ENCODE measurements at places on chromosomes 5 and 9. TPM values are rescaled to one million over a fixed set of nuclear protein-coding genes. Genes with fewer than 3 reads are reported as not detected.

The IFNA10 gene
- not detected for total RNA-seq

The SV2C gene
- total RNA-seq = not detected

The STK32A gene
- 5.0 TPM for total RNA-seq

The GNG10 gene
- total RNA-seq = 66.9 TPM

The NANS gene
- total RNA-seq = 81.9 TPM

The INSYN2B gene
- total RNA-seq = 14.5 TPM

The PCSK1 gene
- total RNA-seq = 17.7 TPM

The TTLL11 gene
- 4.1 TPM for total RNA-seq

The SPATA31C1 gene
- not detected for total RNA-seq

The PCDHB12 gene
- total RNA-seq = 0.56 TPM

The ABCA2 gene
- total RNA-seq = 27.1 TPM

The OR1Q1 gene
- not detected for total RNA-seq

The IFNA13 gene
- total RNA-seq = not detected

The SLC34A3 gene
- not detected for total RNA-seq

The RASGEF1C gene
- not detected for total RNA-seq

The CSF2 gene
- total RNA-seq = not detected

The ZNF454 gene
- 2.0 TPM for total RNA-seq

The NIM1K gene
- total RNA-seq = 0.68 TPM

The ARHGEF37 gene
- total RNA-seq = 2.2 TPM

The PTGR1 gene
- total RNA-seq = 111 TPM

The STXBP1 gene
- total RNA-seq = 85.1 TPM

The NTRK2 gene
- 1.2 TPM for total RNA-seq

The LCN2 gene
- total RNA-seq = not detected

Data from cardiac ventricle fibroblast (primary cell).